ENCODE measurements at places on chromosomes 1 and 21. TPM values are rescaled to one million over a fixed set of nuclear protein-coding genes. Genes with fewer than 3 reads are reported as not detected.

DNA sequence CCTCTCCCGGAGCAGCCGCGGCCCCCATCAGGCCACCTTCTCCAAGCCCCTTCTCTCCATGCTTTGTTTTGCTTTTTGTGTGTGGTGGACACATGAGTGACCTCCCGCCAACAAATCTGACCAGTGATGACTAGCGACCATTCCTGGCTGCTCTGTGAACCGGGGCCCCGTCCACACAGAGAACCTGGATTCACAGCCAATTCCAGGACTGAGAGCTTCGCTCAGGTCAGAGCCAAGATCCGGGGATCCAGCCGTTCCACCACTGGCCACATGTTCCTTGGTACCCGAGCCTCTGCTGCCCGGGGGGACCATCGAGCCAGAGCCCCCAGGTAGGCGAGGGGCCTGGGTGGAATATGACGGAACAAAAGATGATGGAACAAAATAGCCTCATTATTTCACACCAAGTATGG, 46.7 kb upstream of the COL18A1 start:
- no peak for DNase-seq

DNA sequence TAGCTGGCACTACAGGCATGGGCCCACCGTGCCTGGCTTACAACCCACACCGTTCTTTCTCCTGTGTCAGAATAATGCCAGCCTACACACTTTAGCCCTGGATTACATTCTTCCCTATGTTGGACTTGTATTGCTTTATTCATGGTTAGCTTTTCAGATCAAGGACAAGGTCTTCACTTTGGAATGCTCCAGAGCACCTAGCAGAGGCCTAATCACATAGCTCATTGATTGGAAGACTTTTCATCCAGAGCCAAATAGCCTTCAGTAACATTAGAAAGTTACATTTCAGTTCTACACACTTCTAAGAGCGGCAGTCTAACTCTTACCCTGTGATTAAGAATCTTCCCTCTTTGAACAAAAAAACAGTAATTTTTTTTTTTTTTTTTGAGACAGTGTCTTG, 29.4 kb upstream of the ZFYVE9 start:
- DNase-seq = no peak

DNA sequence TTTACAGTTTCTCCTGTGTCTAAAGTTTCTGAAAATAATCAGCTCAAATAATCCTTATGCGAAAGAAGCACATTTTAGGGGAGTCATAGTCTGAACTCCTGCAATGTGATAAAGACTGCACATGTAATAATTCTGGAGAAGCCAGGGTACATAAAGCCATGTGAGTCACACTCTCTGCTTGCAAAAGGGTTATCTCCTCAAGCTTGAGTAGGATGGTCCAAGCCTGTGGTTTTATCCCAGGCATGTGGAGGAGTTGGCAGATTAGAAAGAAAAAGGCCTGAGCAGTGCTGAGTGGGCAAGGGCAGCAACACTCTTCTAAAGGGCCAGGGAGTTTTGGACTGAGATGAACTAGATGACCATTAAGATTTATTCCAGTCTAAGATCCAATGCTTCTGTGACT, 220.4 kb downstream of the RHOU start:
- DNase-seq = no peak

DNA sequence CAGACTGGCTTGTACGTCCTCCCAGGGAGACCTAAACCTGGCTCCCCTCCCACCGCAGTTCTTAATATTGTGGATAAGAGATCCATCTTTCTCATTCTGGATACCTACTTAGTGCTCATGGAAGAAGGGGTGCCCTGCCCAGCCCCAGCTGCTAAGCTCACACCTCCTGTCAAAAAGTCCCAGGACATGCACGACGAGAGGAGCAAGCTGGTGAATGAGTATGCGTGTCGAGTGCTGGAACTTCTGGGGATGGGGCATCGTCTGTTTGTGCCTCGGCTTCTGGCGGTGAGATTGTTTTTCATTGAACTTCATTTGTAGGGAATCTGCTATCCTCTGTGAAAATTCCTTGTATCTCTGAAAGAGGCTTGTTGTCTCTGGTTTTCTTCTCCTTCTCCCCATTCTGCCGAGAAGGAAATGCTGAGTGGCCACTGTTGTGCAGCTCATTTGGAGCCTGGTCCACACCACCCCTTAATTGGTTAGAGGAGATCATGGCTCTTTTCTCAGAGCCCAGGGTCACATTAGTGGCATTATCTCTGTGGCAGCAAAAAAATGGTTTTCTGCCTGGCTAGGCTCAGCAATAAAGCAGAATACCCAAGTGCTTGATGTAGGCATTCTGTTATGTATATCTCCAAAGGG, 199.4 kb upstream of the CACYBP start:
- DNase-seq = no peak

DNA sequence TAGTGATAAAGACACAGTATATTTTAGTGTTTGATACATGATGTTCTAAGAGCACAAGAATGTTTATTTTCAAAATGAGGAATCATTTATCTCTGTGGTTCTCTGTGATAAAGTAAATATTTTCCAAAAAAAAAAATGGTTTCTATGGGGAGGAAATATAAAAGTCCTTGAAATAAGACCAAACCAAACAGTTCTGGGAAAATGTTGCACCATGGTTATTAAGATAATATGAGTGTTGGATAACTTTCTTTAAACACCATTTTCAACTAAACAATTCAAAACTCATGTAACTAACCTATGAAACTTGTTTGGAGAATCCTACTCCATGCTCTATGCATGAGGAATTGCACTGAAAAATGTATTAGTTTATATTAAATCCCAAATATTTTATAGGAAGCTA, 184.6 kb downstream of the KCNT2 start:
- no peak for DNase-seq

DNA sequence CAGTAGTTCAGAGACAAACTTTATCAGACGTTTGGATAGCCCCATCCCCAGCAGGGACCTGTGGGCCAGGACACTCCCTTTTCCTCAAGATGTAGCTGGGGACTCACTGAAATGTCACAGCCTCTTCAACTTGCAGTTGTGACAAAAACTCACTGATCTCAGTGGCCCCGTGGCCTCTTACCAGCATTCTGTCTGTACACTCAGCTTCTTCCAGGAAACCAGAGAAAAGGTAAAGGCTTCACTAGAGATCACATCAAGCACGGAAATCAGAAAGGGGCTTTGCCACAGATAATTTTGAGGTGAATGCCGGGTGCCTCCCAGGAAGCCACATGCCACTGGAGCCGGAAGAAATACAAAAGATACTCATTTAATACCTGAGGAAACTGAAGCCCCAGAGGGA, 122.2 kb downstream of the CCDC185 start:
- DNase-seq = no peak

DNA sequence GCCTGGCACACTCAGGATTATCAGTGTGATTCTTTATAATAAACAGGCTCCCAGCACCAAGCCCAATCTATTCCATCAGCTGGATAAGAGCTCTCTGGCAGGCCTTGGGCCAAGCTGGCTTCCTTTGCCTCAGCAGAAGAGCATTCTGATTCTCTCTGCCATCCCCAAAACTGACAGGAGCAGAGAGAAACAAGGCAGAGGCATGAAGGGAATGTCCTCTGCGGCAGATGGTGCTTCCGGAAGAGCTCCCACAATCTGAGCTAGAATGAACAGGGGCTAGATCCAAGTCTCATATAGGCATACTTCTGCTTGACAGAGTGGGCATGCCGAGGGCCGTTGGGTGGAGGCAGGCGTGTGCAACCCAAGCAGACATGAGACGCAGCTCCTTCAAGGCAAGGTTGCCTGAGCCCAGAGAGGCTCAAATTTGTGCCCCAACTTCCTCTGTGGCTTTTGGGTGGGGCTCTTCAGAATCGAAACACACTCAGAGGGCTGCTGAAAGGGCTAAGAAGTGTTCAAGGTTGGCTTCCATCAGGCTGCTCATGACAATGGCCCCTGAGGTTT, 4.0 kb downstream of the CAPN2 start:
- DNase-seq = no peak

LCE1E gene
- not detected for total RNA-seq

TMEM82 gene
- total RNA-seq = not detected

TTF2 gene
- total RNA-seq = 14.8 TPM

FAM72C gene
- total RNA-seq = not detected

C1orf53 gene
- 4.0 TPM for total RNA-seq

APOBEC4 gene
- not detected for total RNA-seq

CELA3A gene
- not detected for total RNA-seq

Measured in upper lobe of right lung (tissue), 1 donor.